NCI-H1417 treated with DMSO at 0.1 percent for 48 hours (cell line): ENCODE measurements at places on chromosomes 5 and 9.

GRCh38 chr5:64015824-64016223, 53.6 kb upstream of the HTR1A start:
- no peak for DNase-seq

DNA sequence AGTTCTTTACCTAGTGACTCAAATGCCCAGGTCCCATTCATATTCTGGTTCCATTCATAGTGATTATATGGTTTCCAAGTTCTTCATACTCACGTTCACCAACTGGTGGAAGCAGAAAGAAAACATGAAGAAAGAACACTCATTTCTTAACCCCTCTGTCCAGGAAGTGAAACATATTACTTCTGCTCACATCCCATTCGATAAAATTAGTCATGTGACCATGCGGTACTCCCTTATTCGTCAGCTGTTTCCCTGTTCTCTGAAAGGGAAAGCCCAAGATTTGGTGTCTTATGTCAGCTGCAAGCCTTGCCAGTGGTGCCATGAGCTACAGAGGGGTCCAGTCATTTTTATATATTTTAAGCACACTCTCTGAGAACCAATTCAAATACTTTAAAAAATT, 387.0 kb upstream of the DMAC1 start:
- DNase-seq = no peak

DNA sequence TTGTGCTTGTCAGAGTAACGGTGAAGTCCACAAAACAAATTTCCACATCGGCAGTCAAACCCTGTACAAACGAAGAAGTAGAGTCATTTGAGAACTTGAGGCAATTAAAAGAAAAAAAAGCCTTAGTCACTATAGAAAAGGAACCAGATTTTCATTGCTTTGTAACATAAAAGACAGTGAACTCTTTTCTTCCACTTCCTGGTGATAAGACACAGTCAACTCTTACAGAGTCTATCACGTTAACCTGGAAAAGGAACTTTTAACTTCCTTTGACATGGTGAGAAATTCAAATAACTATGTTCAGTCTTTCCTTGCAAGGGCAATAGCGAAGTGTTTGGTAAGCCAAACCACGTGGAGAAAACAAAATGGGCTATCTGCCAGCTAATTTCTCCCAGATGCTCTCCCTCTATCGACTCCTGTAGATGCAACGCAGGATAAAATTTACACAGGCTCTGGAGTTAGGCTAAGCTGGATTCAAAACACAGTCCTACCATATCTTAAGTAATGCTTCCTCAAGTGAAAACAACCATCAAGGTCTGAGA, 8.9 kb downstream of the ZFAND5 start:
- no peak for DNase-seq

DNA sequence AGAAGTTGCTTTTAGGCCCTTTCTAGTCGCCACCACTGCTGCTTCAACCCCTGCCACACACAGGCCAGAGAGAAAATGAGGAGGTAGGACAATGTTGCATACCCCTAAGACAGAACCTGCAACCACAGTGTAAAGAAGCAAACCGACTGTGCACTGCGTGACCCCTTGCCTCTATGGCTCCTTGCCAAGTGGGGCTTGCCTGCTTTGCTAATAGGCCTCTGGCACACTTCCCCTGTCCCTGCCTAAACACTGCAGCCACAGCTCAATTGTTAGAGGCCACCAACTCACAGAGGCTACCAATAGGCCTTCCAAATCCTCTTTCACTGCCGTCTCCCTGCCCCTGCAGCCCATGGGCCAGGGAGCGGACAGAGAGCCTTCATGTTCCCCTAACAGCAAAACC, 280.1 kb downstream of the CDH10 start:
- no peak for DNase-seq

DNA sequence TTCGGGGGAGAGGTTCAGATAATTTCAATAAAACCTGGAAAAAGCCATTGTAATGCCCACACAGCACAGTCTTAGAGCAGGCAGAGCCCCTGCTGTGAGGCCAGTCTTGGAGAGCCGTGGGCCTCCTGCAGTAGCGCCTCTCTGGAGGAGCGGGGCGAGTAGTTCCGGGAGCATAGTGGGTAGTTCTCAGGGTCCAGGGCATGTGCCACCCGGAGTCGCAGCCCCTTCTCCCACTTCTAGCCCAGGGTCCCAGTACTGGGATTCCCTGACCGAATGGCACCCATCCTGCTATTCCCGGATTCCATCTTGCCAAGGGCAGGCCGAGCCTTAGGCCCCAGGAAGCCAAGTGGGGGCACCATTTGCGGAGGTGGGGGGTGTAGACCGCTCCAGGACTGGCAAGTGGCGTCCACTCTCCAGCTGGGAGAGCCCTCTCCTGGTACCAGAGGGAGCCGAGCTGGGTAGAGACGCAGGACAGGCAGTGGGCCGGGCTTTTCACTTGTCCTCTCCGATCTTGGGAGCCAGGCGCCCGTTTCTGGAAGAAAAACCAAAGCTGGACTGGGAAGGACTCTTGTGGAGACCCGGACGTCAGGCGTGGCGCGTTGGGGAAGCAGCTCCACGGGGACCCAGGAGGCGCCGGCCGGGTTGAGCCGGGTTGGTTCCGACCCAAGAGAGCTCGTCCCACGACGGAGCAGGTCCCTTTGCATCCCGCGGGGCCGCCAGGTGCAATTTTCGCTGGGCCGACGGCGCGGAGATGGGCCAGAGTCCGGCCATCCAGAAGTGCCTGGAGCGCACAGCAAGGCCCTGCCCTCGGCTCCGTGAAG, 12.1 kb downstream of the PROP1 start:
- no peak for DNase-seq

DNA sequence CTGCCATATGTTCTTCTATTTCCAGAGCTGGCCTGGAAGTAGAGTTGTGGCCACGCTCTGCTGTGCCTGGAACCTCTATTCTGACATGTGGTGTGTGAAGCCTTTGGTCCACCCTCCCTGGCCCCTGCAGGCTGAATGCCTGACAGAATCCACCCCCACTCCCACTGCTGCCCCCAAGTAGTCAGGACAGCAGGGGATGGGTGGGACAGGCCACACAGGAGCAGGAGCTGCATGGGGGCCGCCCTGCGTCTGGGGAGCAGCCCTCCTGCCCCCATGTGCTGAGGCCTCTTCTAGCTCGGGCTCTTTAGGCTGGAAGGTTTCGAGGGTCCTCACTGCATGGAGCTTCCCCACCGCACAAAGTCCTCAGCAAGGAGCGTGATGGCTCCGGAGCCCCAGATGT, 32.6 kb upstream of the IRX4 start:
- DNase-seq = no peak

- no peak for DNase-seq
Measured at GRCh38 chr9:79280691-79281090, 291.1 kb upstream of the TLE4 start.
